ENCODE measurements at places on chromosomes 16 and 17.

- DNase-seq: no peak
These were observed 29.6 kb downstream of the HS3ST3B1 start for GRCh38 chr17:14330492-14330962.

- no peak for DNase-seq
These were observed 7.8 kb downstream of the ADGRG3 start for GRCh38 chr16:57675741-57676551.

DNA sequence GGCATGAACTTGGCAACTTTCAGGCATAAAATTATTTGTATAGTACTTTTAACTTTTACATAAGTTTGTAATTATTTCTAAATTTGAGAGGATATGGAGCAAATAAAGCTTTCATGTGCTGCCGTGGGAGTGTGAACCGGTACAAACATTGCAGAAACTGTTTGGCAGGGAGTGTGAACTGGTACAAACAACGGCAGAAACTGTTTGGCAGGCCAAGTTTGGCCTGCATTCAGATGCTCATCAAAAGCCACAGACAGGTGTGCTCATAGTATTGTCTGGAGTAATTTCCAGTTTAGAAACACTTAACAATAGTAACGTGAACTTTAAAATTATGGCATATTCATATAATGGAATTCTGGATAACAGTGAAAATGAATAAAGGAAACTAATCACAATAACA lies 73.8 kb upstream of the ATP2A3 start:
- DNase-seq: no peak

DNA sequence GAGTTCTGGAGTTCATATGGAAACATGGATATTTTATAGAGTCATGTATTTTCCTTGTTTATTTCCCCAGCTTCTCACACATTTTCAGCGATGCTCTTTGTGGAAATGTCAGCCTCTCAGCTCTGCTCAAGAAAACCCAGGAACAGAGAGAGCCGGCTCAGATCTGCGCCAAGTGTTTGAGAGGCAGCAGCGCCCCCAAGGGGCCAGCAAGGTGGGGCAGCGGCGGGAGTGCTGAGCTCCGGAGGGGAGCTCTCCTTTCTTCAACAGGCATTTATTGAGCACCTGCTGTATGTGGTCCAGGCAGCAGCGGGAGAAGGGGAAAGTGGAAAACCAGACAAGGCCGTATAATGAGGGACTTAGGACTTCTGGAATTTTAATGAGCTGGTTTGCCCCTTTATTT lies 421.1 kb upstream of the C16orf82 start:
- no peak for DNase-seq

GRCh38 chr17:12995896-12996295 lies 21.9 kb downstream of the ELAC2 start:
- no peak for DNase-seq

GRCh38 chr17:65041518-65041917 lies 15.0 kb downstream of the GNA13 start:
- DNase-seq: no peak

GRCh38 chr16:59116744-59117143 lies 382.6 kb upstream of the GOT2 start:
- DNase-seq: no peak

- no peak for DNase-seq
These were observed 19.4 kb downstream of the PRDM7 start for GRCh38 chr16:90057738-90058173.

DNA sequence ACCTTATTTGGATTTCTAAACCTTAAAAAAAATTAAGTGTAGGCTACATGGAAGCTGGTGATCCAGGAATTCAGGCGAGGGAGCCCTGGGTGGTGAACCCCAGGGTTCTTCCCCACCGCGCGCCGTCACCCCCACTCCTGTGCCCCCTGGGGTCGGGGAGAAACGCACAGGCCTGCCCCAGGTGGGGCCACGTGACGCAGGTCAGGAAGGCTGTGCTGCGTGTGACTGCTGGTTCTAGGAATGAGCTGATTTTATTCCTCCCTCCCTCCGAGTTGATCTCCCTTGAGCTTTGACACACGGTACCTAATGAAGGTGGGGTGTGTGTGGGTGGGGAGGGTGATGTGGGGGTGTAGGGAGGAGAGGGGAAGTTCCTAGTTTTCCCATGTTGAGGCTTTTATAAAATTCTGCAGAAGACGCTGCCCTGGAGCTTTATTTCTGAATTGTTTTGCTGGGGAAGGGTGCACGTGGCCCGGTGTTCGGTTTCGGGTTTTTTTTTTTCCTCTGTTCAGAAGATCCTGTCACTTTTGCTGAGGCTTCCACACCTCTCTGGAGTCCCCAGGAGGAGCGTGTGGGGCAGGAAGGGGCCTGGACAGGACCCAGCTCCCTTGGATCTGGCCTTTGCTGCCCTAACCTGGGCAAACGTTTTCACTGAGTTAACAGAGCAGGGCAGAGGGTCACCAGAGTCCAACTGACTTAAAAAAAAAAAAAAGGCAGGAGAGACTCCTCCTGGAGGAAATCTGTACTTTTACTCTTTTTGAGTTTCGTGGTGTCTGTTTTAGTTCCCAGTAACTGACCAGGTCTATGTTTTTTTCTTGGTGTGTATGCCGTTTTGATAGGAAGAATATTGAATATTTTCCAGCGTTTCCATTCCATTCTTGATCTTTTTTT lies 55.8 kb upstream of the GSE1 start:
- DNase-seq: no peak

DNA sequence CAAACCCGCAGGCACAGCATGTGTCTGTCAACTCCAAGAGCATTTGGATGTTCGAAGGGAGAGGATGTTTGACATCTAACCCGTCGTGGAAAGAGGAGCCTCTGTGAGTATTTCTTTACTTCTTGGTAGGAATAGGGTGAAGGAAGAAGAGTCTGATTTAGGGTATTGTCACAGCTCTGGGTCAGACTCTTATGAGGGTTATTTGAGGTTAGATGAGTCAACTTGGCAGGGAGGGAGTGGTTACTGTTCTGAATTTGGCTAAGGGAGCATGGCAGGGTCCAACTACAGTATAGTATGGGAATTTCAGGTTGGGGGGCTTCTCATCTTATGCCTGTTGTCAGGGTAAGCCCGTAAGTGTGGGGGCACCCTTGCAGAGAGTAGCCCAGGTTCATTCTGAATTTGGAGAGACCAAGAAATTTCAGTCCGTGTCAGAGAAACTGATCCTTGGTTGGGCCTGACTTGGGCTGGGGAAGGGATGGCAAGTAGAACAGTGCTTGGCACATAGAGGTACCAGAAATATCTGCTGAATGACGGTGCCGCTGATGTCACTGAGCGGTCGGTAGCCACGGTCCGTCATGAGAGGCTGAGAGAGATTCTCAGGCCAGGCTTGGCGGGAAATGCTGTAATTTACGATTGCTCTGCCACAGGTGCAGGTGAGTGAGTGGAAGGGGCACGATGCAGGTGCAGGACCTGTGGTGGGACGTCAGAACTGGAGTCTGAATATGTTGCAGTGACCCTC lies 43.2 kb downstream of the MYH3 start:
- DNase-seq: no peak

GRCh38 chr16:66687906-66688625 lies 8.5 kb downstream of the CMTM4 start:
- no peak for DNase-seq

DNA sequence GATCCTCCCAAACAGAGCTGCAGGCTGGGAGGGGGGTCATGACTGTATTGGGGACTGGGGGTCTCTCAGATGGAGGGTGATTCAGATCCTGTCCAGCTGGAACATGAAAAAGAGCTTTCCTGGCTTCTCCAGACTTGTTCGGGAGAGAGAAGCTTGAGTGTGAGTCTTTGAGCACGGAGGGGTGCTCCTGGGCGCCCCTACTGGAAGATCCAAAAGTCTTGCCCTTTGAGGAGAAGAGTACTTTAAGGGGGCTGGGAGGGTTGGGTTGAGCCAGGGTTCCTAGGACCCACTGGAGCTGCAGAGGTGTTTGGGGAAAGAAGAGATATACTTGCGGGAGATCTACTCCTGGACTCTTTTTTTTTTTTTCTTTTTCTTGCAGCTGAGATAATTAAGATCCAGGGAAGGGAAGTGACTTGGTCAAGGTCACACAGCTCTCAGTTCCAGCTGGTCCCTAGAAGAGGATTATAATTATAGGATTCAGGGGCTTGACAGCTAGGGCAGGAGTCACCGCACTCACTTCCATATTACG lies 8.4 kb downstream of the RARA start:
- no peak for DNase-seq

- no peak for DNase-seq
These were observed 204.6 kb downstream of the SEC14L1 start for GRCh38 chr17:77345260-77345910.

- no peak for DNase-seq
These were observed 40.5 kb downstream of the FTO start for GRCh38 chr16:53744449-53744848.

DNA sequence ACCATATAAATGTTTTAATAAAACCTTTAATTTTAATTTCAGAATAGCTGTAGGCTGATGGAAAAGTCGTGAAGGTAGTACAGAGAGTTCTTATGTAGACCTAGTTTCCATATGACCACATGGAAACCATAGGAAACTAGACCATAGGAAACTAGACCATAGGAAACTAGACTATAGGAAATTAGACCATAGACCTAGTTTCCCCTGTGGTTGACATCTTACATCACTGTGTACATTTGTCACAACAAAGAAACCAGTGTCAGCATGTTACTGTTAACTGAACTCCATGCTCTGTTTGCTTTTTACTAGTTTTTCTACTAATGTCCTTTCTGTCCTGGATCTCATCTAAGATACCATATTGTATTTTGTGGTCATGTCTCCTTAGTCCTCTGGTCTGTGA lies 14.6 kb downstream of the NUDT7 start:
- DNase-seq: no peak

DNA sequence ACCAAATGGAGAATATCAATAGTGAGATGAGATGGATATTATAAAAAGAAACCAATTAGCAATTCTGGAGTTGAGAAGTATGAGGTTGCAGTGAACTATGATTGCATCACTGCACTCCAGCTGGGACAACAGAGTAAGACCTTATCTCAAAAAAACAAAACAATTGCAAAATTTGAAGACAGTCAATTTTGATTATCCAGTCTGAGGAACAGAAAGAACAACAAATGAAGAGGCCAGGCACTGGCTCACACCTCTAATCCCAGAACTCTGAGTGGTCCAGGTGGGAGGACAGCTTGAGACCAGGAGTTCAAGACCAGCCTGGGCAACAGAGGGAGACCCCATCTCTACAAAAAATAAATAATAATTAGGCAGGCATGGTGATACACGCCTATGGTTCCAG lies 35.0 kb downstream of the USP32 start:
- DNase-seq: no peak

GRCh38 chr16:70156207-70156978 lies 17.2 kb upstream of the CLEC18C start:
- DNase-seq: no peak

- no peak for DNase-seq
These were observed 17.2 kb upstream of the FOXF1 start for GRCh38 chr16:86492961-86493629.

Data from GDM1 (cell line).